ENCODE measurements at places on chromosomes 1 and 21.

DNA sequence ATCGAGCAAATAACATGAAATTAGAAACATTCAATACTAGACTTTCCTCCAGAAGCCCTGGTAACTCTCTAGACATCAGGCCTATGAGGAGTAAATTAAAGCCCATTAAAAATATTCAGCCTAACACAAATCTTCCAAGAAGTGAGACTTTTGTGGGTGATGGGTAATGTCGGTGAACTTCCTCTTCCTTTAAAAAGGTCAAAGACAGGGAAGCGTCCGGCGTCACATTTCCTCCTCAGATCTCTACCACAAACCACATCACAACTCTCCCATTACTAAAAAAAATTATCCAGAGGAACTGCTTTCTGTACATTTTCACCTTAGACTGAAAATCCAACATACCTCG, 1.4 kb downstream of the EIF4G3 start:
- DNase-seq = no peak

- DNase-seq = no peak
Observed at GRCh38 chr1:221824025-221824424, 82.1 kb upstream of the DUSP10 start.

- DNase-seq = no peak
Observed at GRCh38 chr1:223326776-223327175, 37.2 kb downstream of the SUSD4 start.

- no peak for DNase-seq
Observed at GRCh38 chr1:183632964-183633363, 2.6 kb downstream of the ARPC5 start.

DNA sequence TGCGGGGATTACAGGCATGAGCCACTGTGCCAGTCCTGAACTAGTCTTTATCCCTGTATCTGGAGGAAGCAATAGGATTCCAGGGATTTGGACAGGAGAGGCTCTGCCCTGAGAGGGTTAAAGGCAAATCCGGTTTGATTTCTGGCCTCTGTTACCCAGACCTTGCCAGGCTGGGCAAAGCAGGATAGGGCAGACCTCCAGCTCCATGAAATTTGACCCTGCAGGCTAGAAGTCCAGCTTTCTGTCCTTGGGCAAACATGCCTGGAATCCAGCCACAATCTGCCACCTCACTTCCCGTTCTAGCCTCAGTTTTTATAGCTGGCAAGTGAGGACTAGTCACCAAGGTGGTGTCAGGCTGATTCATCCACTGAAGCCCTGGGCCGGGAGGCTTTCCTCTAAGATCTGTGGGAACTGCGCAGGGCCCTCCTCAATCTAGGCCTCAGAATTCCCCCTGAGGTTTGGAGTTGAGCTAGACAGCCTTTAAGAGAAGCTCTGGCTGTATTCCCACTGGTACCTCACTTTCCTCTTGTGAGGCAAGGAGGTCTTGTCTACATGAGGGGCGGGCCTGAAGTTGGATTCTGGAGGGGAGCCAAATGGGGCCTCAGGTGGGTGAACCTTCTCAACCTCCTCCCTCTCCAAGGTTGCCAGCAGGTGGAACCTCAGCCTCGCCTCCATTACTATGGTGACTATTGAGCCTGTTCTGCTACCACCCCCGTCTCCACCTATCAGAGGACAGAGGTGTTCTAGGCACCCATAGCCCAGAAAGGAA, 7.0 kb upstream of the P3R3URF start:
- no peak for DNase-seq

DNA sequence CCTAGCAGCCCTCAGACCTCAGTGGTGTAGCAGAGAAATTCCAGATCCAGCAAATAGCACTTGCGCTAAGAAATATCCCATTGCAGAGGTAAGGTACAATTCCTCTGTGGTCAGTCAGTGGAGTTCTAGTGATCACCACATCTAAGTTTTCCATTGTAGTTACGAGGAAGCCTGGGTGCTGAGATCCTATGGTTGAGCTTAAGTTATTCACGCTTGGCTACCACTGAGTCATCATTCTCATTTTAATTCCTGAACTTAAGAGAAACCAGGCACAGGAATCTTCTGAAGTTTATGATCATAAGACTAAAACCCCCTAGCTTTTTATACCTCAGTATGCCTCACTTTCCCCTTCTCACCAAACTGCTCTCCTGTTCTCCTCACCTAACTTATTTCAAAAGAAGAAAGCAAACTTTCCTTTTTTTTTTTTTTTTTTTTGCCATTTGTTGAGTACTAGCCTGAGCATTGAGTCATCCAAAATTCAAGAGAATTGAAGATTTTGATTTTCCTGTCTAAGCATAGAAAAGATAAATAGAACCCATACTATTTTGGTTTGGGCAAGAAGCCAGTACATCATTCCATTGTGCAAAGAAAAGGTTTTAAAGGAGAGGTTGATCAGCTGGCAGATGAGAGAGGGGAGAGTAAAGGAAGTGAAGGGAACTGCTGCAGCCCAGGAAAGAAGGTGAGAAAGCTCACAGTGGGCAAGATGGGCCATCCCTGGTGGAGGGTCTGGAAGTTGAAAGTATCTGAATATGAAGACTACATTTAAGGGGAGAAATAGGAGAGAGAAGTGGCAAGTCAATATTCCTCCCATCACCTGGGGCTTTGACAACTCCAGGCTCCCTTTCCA, 39.9 kb downstream of the SERBP1 start:
- no peak for DNase-seq

- DNase-seq = no peak
Observed at GRCh38 chr1:205247130-205247921, 19.6 kb downstream of the TMCC2 start.

- no peak for DNase-seq
Observed at GRCh38 chr1:161223805-161224694, 622 bp upstream of the APOA2 start.

GRCh38 chr21:42923553-42924432, 1.6 kb downstream of the ERVH48-1 start:
- peak; percentile 54 for DNase-seq

- DNase-seq = no peak
Observed at GRCh38 chr1:119475866-119476439, 31.1 kb upstream of the HSD3B1 start.

DNA sequence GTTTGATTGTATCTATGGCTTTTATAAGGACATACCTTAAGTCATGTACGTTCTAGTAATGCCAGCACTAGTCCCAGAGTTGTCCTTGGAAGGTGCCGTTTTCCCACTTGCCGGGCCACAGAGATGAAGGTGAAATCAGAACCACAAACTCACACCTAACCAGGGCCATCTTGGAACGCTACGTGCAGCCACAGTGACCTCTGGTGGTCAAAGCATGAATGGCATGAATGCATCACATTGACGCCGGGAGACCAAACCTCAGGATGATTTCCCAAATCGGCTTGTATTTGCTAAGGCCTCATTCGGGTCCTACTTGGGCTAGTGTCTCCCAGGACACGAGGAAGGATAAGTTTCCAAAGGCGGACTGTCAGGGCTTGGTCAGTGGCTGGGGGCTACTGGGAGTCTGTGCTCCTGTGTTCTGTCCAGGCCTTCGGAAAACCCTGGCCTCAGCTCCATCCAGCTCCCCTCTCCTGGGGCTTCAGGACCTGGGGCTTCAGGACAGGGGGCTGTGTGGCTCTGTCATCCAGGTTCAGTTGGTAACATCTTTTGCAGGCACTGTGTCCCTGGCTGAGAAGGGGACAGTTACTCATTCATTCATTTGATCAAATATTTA, 260.5 kb downstream of the PRDM2 start:
- DNase-seq = peak; percentile 73

DNA sequence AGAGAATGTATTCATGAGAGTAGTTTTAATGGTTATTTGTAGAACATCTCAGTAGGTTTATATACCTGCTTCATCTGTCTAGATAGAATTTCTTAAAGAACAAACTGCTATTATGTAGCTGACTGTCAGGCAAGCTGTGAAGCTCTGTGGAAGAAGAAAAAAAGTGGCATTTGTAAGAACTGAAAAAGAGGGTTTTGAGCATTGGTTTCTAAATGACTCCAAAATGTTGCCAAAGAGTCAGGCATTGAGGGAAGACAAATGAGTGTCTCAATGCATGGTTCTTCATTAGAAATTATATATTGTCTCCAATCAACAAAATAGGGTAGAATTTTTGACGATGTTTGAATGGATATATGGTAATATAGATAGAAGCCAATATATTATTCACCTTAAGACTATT, 1276.1 kb downstream of the KCNT2 start:
- DNase-seq = no peak

DNA sequence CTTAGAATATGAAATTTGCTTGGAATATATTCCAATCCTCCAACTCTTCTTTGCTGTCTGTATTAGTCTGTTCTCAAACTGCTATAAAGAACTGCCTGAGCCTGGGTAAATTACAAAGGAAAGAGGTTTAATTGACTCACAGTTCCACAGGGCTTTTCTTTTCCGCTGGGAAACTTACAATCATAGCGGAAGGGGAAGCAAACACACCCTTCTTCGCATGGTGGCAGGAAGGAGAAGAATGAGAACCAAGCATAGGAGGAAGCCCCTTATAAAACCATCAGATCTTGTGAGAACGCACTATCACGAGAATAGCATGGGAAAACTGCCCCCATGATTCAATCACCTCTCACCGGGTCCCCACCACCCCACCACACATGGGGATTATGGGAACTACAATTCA, 14.8 kb downstream of the CENPF start:
- DNase-seq = no peak

- DNase-seq = no peak
Observed at GRCh38 chr21:17269760-17270159, 243.1 kb upstream of the CXADR start.

DNA sequence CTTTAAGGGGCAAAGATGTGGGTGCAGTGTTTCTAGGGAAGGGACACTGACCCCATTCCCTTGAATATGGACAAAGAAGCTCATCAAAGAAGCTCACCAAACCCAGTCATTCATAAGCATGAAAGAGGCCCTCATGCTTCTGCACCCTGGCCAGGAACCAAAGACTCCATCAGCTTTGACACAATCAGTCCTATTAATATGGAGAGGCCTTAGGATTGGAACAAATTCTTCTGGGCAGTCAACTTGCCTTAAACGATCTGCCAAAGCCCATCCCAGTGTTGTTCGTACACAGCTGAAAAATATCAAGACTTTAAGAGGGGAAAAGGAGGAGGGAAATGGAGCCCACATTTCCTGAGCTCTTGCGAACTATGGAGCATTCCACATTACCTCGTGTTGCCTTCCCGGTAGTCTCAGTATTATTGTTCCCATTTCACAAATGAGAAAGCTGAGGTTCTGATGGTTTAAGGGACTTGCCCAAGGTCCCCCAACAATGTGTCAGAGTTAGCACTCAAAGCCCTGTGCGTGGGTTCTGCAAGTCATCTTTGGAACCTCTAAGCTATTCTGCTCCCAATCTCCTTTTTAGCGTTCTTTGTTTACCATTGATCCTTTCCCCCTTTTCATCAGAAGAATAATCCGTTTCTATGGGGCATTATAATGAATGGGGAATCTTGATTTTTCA, 161.9 kb downstream of the ZBTB18 start:
- DNase-seq = no peak

DNA sequence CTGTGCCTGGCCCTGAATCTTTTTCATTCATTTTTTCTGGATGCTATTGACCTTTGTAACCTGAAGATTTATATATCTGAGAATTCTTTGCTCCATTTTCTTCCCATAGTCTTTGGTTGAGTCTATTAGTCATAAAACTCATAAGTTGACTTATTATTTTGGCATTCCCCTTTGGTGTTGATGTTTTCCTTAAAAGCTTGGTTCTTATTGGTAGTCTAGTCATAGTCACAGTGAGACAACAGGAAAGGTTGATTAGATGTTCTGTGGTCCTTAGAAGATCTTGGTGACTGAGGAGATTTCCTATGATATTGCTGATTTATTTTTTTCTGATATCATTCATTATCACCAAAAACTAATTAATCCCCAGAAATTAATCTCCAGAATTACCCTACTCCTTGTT, 86.2 kb downstream of the PTPRC start:
- DNase-seq = no peak

- no peak for DNase-seq
Observed at GRCh38 chr1:186849271-186849671, 20.5 kb downstream of the PLA2G4A start.

- no peak for DNase-seq
Observed at GRCh38 chr1:211013346-211014240, 120.4 kb downstream of the KCNH1 start.

GRCh38 chr1:180952657-180953013, 39.9 kb downstream of the KIAA1614 start:
- DNase-seq = no peak

DNA sequence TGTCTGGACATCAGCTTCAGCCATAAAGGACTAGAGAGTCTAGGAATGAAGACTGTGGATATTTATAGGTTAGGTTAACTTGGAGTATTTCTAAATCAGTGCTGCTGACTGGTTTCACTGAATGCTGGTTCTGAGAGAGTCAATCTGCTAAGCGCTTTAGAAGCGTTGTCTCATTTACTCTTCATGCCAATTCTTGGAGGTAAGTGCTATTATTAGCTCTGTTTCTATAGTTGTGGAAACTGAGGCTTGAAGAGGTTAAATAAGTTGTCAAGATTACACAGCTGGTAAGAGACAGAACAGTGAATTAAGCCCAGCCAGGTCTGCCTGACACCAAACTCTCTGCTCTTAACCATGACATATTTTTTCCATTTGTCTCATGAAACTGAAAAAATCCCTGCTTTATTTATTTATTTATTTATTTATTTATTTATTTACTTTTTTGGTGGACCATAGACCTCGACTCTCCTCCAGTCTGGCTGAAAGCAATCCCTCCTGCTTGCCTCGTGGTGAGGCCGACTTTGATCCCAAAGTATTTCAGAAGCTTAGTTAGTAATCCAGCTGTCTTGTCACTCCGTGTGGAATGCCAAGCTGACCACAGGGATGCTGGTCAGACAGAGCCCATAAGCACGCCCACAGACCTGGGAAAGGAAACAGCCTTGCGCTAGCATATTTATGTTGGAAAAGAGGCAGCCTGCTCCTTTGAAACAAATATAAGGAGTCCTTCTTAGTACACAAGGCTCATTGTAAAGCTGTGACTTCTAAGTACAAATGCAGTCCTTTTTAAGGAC, 16.9 kb downstream of the NTMT2 start:
- no peak for DNase-seq

DNA sequence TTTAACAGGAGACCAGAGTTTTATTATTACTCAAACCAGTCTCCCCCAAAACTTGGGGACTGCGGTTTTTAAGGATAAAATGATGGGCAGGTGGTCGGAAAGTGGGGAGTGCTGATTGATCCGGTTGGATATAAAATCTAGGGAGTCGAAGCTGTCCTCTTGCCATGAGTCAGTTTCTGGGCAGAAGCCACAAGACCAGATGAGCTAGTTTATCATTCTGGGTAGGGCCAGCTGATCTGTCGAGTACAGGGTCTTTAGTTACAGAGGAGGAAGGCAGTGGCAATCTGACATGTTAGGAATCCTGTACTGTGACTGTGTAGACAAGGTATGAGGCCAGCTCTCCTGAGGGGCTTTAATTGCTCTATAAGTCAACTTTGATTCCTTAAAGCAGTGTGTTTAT, 22.9 kb upstream of the FOXE3 start:
- no peak for DNase-seq

GRCh38 chr1:53411541-53412152, 47.6 kb upstream of the DMRTB1 start:
- no peak for DNase-seq

Data from activated CD4-positive, CD25-positive, alpha-beta regulatory T cell treated with anti-CD3 and anti-CD28 coated beads, Interleukin-2, amount 50 U/mL, for 72 hours (primary cell).